ENCODE measurements at places on chromosomes 4 and X. TPM values are rescaled to one million over a fixed set of nuclear protein-coding genes. Genes with fewer than 3 reads are reported as not detected.

DNA sequence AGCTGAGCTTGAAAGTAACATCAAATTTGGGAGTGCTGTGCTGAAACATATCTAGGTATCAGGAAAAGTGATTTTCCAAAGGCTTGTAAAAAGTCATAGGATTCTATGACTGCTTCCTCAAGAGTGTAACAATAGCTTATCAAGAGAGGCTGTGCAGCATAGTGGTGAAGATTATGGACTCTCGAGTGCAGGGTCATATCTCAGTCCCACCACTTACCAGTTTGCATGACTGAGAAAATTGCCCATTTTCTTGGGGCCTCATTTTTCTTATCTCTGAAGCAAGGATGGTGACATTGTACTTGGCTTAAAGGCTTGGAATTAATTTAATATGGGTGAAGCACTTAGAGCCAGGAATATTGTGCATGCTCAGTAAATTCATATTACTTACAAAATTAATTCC is 57.2 kb downstream of the AFF1 start:
- no peak for DNase-seq

- DNase-seq = no peak
Observed at GRCh38 chrX:95675794-95676193, 1008.8 kb upstream of the DIAPH2 start.

- DNase-seq = no peak
Observed at GRCh38 chrX:130114141-130114588, 3.9 kb upstream of the ELF4 start.

Gene SLC4A4
- 10.9 TPM for total RNA-seq

- DNase-seq = no peak
Observed at GRCh38 chr4:7428261-7429068, 6.3 kb downstream of the PSAPL1 start.

Gene NXF2
- total RNA-seq = not detected

DNA sequence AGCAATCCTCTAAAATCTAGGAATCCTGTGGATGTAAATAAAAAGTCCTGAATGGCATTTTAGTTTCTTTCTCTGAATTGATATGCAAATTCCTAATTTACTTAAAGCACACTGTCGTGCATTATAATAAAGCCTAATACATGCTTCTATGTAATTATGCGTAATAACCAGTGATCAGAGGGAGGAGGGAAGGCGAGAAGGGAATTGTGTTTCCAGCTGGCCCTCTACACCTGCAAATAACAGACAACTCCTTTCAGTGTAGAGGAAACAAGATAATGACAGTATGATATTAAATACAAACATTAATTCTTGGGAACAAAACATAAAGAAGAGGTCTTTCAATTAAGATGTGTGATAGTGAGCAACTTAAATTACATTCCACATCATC is 419.6 kb upstream of the LCORL start:
- DNase-seq = no peak

DNA sequence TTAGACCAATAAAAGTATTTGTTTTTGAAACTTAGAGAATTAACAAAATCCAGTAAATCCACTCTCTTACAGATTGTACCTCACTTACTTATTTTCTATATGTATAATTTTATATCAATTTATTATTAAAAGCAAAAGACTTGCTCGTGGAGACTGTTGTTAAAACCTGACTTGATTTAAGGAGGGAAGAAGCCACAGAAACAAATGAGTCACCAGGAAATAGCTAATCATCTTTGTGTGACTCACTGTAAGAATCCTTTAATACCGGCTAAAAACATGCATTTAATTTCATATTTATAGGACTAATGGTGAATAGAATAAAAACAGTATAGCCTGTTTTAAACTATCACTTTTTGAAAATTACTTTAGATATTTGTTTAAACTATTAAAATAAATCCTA is 29.9 kb upstream of the UBE2NL start:
- DNase-seq = no peak

DNA sequence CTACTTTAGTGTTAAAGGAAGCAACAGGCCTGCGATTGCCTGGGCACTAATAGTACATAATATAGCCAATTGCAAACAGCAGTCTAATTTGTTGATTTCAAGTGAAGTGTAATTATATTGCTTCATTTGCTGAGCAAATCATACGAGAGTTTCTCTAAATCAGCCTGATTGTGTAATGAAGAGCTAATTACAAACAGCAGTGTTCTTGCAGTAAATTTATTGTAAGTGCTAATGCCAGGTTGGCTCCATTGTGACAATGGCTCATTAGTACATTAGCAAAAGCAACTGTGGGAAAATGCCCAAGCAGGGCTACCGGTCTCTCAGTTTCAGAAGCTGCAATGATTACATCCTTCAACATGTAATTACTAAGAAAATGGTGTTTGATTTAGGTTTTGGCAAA is 591.5 kb downstream of the GALNTL6 start:
- no peak for DNase-seq

Gene NFXL1
- total RNA-seq = 6.3 TPM

GRCh38 chr4:147862043-147862692 is 130.3 kb downstream of the ARHGAP10 start:
- DNase-seq = no peak

Measured in omental fat pad (tissue), 4 donors.